ENCODE measurements at places on chromosomes 4 and X.

DNA sequence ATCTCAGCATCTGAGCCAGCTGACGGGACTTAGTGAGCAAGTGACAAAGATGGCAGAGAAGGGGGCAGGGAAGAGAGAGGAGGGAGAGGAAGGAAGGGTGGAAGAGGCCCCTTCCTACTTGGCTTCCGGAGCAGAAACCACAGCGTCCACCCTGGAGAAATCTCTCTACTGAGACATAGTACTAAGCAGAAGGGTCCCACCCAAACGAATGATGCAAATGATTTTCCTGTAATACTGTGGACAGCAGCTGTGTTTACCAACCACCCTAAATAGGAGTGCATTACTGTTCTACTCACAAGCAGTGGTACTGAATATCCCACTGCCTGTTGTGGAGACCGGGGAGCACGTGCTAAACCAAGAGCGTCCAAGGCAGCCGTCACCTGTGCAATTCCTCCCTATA is 29.4 kb downstream of the DTHD1 start:
- peak; percentile 97 for DNase-seq

DNA sequence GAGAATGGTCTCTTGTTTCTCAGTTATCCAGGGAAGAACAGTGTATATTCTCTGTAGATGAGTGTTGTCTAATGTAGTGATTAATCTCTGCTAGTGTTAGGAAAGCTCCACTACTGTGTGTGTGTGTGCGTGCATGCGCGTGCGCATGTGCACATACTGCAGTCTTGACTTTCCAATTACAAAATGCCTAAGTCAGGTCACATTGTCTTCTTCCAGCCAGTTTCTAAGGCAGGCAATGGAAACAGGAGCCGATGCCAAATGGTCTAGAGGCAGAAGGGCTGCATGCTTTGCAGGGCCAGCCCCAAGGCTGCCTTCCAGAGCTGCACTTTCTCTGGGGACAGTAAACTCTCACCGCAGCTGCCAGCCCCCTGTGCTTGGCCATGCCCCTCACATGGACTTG is 30.5 kb upstream of the NAP1L5 start:
- DNase-seq, result no peak

DNA sequence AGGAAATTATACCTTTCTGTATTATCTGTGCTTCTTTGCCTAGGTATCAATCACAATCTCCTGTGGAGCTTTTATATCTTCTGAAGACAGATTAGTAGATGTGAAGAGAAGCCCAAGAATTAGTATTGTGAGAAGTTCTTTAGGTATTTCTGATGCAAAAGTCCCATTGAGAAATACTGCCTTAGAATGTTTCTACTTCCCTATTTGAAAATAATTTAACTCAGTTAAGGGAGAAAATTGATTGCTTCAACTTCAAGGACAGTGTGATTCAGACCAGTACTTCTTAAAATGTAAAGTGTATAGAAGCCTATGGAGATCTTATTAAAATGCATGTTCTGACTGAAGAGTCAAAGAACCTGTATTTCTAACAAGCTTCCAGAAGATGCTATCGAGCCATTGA is 9.0 kb downstream of the EIF1AX start:
- DNase-seq, result peak; percentile 45

DNA sequence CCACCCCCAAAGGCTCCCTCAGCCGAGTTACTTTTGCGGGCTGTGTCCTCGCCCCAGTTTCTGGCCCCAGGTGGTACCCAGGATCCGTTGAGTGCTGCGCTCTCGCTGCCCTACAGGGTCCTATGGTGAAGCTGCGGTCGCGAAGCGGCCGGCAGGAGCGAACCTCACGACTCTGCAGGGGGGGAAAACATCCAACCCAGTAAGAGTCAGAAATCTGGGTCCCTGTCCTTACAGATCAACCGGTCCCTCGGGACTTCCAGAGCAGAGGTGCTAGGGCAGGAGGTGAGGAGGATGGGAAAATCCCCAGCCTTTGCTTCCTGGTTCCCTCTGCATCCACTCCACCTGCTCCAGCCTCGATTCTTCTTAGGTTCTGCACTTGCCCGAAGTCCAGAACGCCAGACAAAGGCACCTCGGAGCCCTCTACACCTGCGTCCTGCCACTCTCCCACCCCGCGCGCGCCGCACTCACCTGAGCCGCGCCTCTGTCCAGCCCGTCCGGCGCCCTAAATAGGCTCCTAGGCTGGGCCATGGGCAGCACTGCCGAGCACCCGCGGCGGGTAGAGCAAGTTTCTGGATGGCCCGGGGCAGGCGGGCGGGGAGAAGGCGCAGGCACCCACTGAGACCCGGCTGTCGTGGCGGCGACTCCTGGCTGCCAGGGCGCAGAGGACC is at the start of gene HS3ST1:
Gene HS3ST1 (minus strand): TSS at position 664 of the 668 bp plus-strand sequence. CDS start 28,889 bp downstream, outside the sequence.
- DNase-seq, result no peak

GRCh38 chrX:78555401-78555980 is 103.6 kb downstream of the RTL3 start:
- DNase-seq, result peak; percentile 29

All from NB4 (cell line).